ENCODE measurements at places on chromosomes 2 and 18. TPM values are rescaled to one million over a fixed set of nuclear protein-coding genes. Genes with fewer than 3 reads are reported as not detected.

FAM228A gene
- 0.18 TPM for total RNA-seq

CFC1B gene
- total RNA-seq: not detected

RTP5 gene
- total RNA-seq: not detected

MGAT5 gene
- 20.5 TPM for total RNA-seq

CENPA gene
- 1.00 TPM for total RNA-seq

SKA1 gene
- 6.6 TPM for total RNA-seq

CHRNG gene
- total RNA-seq: not detected

CROCC2 gene
- total RNA-seq: 0.14 TPM

UCN gene
- total RNA-seq: 0.14 TPM

MARCHF4 gene
- 0.28 TPM for total RNA-seq
